ENCODE measurements at places on chromosomes 7 and 10. TPM values are rescaled to one million over a fixed set of nuclear protein-coding genes. Genes with fewer than 3 reads are reported as not detected.

DNA sequence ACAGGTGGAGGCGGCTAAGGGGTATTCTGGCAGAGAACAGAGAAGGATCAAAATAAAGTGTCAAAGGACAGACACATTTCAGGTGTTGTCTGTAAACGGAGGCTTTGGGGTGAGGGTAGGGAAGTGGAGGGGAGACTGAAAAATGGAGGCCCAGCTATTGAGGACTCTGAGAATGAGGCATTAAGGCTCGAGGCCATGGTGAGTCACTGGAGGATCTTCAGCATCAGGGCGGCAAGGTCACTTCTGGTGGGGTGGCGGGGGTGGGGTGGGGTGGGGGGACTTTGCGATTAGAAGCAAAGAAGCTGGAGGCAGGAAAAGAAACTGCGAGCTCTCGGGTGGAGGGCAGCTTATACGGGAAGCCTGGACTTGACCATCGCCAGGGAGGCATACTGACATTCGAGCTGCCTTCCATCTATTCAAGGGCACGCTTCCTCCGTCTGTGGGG lies 58.4 kb upstream of the PCGF5 start:
- no peak for DNase-seq

ODAD2 gene
- not detected for total RNA-seq

KLLN gene
- total RNA-seq: 0.30 TPM

PNLIPRP2 gene
- not detected for total RNA-seq

EPHB6 gene
- total RNA-seq: 2.6 TPM

DNA sequence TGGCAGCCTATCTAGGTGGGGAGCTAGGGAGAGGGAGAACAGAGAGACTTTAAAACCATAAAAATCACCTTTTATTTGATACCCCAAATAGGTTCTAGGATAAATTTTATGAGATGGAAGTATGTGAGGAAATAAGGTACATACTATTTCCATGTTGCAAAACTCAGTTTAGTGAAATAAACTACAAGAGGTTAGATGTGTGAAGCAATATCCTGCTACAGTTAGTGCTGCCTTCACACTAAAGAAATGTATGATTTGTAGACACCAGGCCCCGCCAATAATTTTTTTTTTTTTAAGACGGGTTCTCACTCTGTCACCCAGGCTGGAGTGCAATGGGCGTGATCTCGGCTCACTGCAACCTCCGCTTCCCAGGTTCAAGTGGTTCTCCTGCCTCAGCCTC lies 34.4 kb upstream of the RSBN1L start:
- no peak for DNase-seq

- DNase-seq: no peak
These were observed 119.4 kb upstream of the NRBF2 start for GRCh38 chr10:63013755-63014154.

DNA sequence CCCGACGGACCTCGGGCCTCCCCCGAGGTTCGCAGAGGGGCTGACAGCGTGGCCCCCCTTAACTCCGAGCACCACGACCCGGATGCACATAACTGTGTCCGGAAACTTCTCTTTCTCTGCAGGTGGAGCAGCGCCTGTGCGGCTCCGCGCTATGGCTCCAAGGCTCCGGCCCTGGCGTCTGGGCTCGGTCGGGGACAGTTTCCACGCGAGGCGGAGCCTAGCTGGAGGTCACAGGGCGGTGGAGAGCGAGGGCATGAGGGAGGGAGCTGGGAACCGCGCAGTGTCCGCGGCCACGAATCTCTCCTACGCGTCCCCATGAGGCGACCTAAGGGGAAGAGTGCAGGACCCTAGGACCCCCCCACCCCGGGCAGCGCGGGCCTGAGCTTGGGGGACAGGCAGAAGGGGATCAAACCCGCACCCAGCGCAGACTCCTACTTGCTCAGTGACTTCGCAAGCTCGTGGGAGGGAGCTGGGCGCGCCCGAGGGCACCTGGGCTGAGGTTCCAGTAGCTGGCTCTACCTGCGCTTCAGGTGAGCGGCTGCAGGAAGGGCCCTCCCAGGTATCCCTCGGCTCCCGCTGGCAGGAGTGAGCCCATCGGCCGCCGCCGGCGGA lies 8.6 kb upstream of the MNX1 start:
- DNase-seq: no peak

DNA sequence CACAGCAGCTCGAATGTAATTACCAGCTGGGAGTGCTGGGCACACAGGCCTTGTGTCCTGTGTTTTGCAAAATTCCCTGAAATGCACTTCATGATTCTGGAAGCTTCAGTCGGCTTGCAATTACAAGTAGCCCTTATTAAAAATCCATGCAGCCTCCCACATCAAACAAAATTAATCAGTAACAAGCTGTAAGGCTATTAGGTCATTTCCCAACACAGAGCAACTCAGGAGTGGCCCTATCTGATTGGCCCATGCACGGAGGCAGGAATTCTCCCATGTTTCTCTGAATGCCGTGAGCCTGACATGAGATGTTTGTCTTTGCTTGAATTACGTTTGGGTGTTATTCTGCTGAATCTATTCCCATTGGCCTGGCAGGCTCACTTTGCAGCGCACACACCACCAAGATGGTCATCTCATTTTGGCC lies 36.9 kb downstream of the FOXL3 start:
- no peak for DNase-seq

- DNase-seq: peak; percentile 36
These were observed 22.8 kb upstream of the FOXL3 start for GRCh38 chr7:266851-267840.

PHKG1 gene
- total RNA-seq: 31.3 TPM

- DNase-seq: no peak
These were observed 27.3 kb upstream of the KMT2C start for GRCh38 chr7:152462995-152463708.

PKD2L1 gene
- not detected for total RNA-seq

DNA sequence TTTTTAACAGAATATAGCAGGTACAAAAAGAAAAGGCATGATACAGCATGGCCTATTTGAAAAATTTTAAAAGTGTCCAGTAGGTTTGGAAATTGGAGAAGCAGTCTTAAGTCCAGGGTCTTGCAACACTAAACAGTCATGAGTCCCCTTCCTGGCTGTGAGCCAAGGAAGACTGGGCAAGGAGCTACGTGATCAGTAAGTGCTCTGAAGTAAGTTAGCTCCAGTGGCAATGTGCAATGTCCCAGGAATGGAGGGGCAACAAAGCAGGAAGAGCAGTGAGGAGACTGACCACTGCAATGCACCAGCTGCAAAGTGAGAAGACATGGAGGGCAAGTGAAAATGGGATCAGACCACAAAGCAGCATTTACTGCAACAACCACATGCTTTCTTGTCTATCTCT lies 72.9 kb upstream of the GRID1 start:
- DNase-seq: peak; percentile 67

DNA sequence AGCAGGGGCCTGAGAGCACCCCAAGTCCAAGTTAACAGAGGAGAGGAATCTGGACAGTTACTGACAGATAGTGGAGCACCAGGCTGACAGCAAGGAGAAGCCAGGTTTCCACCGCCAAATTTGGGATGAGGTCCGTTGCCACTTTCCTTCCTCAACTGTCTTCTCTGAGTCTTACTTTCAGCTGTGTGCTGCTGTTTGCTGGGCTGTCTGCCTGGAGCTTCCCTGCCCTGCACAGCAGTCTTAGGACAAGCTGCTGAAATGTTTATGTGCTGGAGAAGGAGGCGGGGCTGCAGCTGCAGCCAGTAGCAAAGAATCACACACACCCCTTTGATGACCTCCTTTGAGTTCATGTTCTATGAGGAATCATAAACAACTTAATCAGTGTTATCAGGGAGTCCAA lies 17.4 kb upstream of the CYP3A7 start:
- DNase-seq: no peak

MRC1 gene
- total RNA-seq: 27.0 TPM

DNA sequence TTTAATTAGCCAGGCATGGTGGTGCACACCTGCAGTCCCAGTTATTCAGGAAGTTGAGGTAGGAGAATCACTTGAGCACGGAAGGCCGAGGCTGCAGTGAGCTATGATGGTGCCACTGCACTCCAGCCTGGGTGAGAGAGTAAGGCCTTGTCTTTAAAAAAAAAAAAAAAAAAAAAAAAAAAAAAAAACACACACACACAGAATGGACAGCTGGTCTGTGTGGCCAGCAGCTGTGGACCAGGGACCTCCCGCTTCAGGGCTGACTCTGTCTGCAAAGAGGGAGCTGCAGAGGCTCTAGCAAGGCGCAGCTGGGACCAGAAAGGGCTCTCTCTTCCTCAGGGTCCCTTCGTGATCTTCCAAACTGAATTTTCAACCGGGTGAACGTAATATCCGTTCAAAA lies 53.6 kb upstream of the DNAAF5 start:
- no peak for DNase-seq

Data from Right ventricle myocardium superior (tissue), 1 donor.